Tongue (tissue), 3 donors: ENCODE measurements at places on chromosomes 4 and X. TPM values are rescaled to one million over a fixed set of nuclear protein-coding genes. Genes with fewer than 3 reads are reported as not detected.

Gene SAGE1
- total RNA-seq: not detected

Gene ADAM29
- not detected for total RNA-seq

Gene SEPTIN11
- total RNA-seq: 132 TPM

Gene PAGE2
- not detected for total RNA-seq

Gene CXorf65
- not detected for total RNA-seq

Gene QDPR
- 49.9 TPM for total RNA-seq

Gene UGT2B10
- total RNA-seq: not detected

Gene TENT5D
- not detected for total RNA-seq

Gene DHX15
- total RNA-seq: 220 TPM

Gene USP17L11
- total RNA-seq: not detected

Gene BEND2
- total RNA-seq: not detected

- no peak for DNase-seq
Measured at GRCh38 chrX:99398545-99398944, 1011.5 kb downstream of the PCDH19 start.

DNA sequence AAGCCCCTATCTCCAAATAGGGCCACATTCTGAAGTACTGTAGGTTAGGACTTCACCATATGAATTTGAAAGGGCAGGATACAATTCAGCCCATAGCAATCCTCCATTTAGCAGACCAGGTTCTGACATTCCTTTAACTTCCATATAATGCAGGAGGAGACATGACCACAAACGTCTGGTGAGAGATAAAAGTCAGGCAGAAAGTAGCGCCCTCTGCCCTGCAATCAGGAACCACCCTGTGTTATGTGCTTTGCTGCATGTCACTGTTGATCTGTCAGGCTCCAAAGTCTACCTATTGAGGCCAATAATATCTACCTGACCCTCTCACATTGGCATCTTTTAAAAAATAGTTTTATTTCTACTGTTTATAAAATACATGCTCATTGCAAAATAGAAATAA, 30.2 kb upstream of the SEPSECS start:
- DNase-seq: no peak

DNA sequence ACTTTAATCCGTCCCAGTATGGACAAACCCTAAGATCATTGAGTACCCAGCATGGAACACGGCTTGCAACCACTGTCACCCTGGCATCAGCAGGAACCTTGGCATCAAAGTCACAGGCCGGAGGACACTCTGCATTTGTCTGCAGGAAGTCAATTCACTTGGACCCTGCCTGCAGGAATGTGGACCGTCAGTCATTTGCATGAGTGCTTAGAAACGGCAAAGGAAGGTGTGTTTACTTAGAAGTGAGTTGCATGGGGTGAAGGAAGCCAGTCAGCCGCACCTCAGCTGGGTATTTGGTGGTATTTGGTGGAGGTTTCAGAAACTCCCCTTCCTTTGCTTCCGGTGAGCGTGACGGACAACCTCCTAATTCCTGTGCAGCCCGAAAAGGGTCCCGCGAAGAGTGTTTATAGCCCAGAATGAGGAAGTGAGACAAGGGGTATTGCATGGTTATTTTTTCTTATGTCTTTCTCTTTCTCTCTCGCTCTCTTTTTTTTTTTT, 15.5 kb downstream of the P2RY8 start:
- no peak for DNase-seq

- no peak for DNase-seq
Measured at GRCh38 chr4:133839326-133839725, 362.3 kb downstream of the PABPC4L start.

GRCh38 chr4:8727546-8728510, 135.3 kb downstream of the CPZ start:
- DNase-seq: no peak

DNA sequence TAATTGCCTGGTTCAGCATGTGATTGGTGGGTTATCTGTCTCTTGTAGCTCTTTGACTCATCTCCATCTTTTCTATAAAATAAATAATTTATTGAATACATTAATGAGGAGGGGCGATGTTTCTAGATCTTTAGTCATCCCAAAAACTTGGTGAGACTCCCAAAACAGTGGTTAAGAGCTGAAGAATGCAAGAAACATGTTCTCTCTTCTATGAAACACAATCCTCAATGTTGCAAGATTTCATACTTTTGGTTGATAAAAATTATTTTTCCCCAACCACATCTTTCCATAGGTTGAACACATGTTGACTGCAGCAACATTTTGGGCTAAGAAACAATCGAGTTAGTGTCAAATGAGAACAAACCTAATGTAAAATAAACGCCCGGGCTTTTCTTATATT, 1.2 kb upstream of the TMEM47 start:
- no peak for DNase-seq

GRCh38 chr4:4603067-4603466, 61.2 kb upstream of the STX18 start:
- DNase-seq: no peak

DNA sequence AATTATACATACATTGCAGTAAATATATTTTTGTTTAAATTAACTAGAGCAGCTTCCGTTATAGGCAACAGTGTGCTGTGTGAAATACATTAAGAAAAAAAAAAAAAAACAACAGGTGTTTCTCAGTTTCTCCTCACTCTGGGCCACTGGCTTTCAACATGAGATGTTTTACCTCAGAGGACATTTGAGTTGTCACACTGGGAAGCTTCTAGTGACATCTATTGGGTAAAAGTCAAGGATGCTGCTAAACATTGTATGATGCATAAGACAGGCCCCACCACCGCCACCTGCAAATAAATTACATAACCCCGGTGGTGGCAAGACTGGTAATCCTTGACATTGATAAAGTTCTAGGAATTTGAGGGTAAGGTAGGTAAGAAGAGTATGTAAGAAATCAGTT, 1512.2 kb downstream of the C4orf33 start:
- no peak for DNase-seq

GRCh38 chr4:25007598-25007997, 23.1 kb downstream of the LGI2 start:
- no peak for DNase-seq

DNA sequence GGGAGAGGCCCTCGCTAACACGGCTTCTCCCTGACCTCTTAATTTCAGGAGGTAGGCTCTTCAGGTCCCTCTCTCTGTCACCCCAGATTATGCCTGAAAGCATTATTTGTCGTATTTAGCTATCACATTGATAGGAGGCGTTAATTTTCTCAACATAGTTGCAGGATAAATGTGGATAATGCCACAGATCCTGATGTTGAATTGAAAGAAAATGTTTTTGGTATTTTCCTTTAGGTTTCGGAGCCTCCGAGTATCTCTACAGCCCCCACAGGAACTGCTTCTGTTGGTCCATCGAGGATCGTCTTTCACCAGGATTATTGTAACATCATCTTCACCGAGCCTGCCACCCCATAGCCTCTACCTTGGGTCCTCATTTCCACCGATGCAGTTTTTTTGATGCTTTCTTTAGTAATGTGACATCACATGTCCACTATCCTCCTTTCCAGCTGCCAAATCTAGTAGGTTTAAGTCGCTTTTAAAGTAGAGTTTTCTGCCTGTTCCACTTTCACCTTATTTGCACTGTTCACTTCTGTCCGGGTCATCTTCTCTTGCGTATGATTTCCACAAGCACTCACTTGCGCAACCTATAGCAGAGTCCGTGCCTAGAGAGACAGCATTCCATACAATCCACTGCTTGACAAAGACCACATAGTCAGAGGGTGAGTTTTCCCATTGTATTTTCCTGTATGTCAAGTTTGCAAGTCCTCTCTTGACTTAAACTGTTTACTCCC, 665 bp downstream of the TIGD2 start:
- DNase-seq: peak; percentile 34

DNA sequence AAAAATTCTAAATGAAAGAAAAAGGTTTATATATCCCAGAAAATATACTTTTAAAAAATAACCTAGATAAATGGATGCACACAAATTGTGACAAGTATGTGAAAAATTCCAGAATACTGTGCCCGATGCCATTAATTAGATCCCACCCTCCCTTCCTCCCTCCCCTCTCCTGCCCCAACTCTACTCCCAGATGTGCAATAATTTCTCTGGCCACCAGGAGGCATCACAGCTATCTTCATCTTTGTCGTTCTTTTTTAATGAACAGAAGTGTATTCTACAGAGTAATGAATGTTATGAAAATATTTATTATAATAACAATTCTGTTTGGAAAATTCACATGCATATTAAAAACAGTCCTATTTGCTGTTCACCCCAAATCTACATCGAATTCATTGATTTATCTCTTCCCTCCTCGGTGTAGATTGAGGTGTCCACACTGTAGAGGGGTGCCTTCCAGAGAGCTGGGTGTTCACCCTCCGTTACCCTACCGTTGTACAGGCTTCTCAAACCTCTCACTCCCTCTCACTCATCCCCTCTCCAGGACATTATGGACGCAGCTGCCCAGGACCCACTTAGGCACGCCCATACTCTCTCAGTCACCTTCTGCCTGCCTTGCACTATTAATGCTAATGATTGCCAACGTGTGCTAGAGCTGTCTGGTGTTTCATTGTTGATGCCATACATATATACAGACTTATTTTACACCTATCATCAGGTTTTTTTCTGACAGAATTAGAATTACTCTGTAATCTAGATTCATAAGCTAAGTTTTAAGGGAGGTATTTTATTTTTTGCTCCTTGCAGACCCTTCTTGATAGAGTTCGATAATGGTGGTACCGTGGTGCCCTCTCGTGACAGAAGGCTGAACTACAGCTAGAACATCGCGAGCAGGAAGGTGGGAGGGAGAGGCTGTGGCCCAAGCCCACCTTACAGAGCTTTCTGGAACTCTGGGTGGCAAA, 14.1 kb downstream of the RAB40AL start:
- DNase-seq: peak; percentile 37

DNA sequence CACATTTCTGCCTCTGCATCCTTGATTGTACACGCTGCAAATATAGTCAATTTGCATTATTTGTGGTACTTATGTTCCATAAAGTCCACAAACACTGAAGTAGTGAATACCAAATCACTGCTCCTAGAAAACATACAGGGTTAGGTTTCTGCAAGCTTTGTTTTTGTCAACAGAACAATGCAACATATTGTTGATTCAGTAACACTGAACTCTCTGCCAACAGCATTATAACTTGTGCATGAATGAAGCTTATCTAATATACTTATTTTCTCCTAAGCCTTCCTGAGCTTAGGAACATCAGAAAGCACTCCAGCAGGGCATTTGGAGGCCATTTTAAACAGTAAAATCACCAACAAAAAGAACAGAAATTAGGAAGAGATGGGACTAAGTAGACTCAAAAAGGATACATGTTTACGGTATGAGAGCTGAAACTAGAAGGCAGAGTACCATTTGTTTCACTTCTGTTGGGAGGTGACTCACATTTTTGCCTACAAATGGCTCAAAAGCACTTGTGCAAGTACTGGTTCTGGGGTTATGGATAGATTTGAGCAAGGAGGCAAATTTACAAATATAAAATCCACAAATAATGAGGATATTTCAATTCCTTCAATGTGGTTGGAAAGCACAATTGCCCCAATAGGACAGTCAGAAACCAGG, 14.1 kb downstream of the COX18 start:
- no peak for DNase-seq

- DNase-seq: peak; percentile 81
Measured at GRCh38 chrX:69388526-69388925, 115.6 kb upstream of the NALF2 start.

DNA sequence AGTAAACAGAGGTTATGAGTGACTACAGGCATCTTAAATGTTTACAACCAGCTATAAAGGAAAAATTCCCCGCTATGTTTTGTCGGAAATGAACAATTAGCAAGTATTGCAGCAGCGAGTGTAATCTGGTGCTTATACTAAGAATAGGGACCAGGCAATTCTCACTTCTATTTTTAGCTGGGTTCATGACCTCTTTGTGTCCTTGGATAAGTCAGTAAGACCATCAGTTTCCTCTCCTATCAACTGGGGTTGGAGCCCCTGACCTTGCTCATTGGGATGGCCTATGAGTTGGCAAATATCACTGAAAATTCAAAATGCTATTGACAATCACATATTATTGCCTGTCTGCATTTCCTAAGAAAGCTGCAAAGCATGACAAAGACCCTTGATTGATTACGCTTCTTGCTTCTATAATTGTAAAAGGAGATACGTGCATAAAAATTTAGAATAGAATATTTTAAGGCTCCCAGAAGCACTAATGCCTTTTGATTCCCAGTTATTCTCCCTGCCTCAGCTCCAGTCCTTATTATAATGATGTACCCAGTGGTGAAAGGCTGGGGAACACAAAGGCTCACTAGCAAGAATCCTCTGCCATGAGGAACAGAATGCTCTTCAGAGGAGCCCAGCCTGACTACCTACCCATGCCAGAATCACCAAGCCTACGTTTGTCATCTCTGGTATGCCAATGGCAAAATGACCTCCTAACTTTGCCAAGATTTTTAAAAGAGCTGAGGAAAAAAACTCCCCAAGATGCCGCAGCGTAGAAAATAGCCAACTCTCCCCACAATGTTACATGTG, 21.9 kb downstream of the GATB start:
- no peak for DNase-seq

DNA sequence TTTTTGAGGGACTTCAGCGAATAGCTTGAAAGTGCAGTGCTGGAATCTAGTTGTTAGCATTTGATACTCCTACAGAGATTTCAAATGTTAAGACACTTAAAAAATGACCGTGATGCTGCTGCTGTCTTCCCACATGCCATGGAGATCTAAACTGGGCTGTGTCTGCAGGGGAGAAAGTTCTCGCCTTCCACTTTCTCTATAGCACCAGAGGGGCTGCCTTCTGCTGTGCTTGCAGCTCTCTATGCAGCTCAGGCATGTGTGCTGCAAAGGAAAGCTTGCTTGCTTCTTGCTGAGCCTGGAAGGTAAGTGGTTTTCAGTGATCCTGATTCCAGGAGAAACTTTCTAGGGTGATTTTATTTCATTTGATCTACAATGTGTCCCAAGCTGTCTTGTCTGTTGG, 137.8 kb downstream of the SOWAHB start:
- no peak for DNase-seq

GRCh38 chr4:185108669-185109068, 34.4 kb upstream of the SLC25A4 start:
- no peak for DNase-seq

DNA sequence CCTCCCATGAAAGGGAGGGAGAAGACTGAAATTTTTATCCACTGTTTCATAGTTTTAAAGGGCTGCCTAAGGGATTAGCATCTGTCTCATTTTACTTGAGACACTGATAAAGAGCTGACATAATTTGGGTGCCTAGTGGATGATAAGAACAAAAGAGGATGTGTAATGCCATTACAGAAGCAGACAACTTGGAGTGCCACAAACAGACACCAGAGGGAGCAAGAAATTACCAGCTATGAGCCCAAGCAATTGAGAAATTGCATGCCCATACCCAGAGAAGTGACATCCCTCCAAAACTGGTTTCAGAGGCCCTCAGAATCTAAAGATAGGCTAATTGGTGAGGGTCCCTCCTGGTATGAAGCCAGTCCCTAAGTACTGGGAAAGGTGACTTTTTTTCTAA, 38.5 kb upstream of the POU3F4 start:
- peak; percentile 0 for DNase-seq

DNA sequence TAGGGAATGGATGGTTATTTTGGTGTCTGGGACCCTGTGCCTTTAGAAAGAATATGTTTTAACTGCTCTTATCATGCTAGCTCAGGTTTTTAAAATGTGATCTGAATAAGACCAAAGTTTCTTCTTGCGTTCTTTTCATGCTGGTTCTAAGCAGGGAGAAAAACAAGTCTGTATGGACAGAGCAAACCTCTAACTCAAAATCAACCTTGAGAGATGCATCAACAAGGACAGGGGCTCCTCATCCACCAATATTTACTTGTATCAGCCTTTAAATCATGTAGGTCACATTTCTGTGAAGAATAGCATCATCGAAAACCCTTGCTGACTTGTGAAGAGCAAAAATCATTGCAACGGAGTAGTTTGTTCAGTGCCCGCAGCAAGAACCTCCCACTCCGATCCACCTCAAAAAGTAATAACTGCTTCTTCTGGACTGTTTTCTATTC, 1.2 kb downstream of the ATP10D start:
- peak; percentile 40 for DNase-seq
